ENCODE measurements at places on chromosomes 16 and 17.

DNA sequence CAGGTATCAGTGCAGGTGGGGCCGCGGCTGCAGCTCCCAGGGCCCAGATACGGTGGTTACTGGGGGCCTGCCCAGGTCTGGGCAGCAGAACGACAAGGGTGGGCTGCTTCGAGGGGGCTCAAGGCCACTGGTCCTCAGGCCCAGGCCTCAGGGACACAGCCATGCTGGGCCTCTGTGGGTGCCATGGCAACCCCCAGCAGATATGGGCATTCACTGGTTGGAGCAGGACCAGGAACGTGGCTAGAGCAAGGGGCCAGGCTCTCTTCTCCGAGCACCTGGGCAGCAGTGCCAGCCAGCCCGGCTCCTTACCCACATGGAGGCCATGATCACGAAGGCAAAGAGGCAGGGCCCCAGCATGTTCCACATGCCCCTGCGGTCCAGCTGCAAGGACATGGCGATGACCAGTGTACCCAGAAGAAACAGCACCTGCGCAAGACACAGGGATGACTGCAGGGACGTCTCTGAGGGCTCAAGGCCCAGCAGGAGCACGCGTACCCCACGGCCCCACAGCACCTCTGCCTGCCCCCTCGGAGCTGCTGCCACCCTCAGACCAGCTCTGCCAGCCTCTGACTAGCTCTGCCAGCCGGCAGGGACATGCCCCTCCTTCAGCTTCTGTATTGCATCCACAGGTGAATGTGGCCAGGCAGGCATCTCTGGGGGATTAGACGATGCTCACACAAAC, 2.1 kb upstream of the MRPL28 start:
- no peaks in the 10 kb centered on the region for H3K27me3 ChIP-seq
- peaks cover 26% of the 10 kb centered on the region for H3K36me3 ChIP-seq
- no peaks in the 10 kb centered on the region for H3K4me1 ChIP-seq
- H3K27ac ChIP-seq: no peak overlapping the region
- no peak overlapping the region for H3K4me3 ChIP-seq
- no peak for DNase-seq

- no peaks in the 10 kb centered on the region for H3K27me3 ChIP-seq
- no peak overlapping the region for H3K4me3 ChIP-seq
- DNase-seq: no peak
- H3K36me3 ChIP-seq: no peaks in the 10 kb centered on the region
Observed at GRCh38 chr17:1029196-1029921, 32.4 kb downstream of the TIMM22 start.

- H3K4me1 ChIP-seq: peaks cover 27% of the 10 kb centered on the region
- no peak overlapping the region for H3K4me3 ChIP-seq
- no peaks in the 10 kb centered on the region for H3K27me3 ChIP-seq
Observed at GRCh38 chr17:50052241-50052796, 3.6 kb upstream of the ITGA3 start.

DNA sequence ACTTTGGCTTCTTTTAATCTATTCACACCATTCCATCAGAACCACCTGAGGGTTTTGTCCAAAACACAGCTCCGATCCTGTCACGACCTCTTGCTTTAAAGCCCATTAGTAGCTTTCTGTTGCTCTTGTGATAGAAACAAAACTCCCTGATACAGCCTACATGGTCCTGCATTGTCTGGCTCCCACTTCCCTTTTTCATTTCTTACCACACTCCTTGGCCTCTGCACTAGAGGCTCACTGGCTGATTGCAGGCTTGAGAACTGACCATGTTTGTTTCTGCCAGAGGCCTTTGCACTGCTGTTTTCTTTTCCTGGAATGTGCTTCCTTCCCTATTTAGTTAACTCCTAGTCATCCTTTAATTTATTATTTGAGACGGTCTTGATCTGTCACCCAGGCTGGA, 23.7 kb downstream of the IST1 start:
- H3K27ac ChIP-seq: no peak overlapping the region
- DNase-seq: no peak
- no peaks in the 10 kb centered on the region for H3K4me1 ChIP-seq
- peaks cover 18% of the 10 kb centered on the region for H3K36me3 ChIP-seq
- no peak overlapping the region for H3K4me3 ChIP-seq

DNA sequence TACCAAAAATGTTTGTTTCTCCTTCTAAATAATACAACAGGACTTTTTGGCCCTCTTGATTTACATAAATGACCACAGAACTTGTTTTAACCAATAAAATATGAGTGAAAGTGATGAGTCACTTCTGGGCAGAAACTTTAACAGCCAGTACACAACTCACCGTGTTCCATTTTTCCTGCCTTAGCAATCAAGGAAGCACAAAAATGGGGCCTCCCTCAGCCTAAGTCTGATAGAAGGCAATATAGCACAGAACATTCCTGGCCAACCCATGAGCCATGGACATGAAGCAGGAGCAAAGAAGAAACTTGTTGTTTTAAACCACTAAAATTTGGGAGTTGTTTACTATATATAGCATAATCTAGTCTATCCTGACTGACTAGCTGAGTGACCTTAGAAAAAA, 61.1 kb upstream of the MTMR4 start:
- no peaks in the 10 kb centered on the region for H3K4me1 ChIP-seq
- H3K27ac ChIP-seq: no peak overlapping the region
- H3K27me3 ChIP-seq: no peaks in the 10 kb centered on the region
- DNase-seq: no peak
- H3K36me3 ChIP-seq: no peaks in the 10 kb centered on the region

GRCh38 chr17:79294459-79295071, 219.9 kb downstream of the ENGASE start:
- H3K4me1 ChIP-seq: no peaks in the 10 kb centered on the region
- H3K4me3 ChIP-seq: no peak overlapping the region
- no peak overlapping the region for H3K27ac ChIP-seq
- no peaks in the 10 kb centered on the region for H3K36me3 ChIP-seq
